ENCODE measurements at places on chromosomes 5 and 9.

- peak; percentile 47 for DNase-seq
Observed at GRCh38 chr9:137461663-137462395, 2.7 kb upstream of the NSMF start.

DNA sequence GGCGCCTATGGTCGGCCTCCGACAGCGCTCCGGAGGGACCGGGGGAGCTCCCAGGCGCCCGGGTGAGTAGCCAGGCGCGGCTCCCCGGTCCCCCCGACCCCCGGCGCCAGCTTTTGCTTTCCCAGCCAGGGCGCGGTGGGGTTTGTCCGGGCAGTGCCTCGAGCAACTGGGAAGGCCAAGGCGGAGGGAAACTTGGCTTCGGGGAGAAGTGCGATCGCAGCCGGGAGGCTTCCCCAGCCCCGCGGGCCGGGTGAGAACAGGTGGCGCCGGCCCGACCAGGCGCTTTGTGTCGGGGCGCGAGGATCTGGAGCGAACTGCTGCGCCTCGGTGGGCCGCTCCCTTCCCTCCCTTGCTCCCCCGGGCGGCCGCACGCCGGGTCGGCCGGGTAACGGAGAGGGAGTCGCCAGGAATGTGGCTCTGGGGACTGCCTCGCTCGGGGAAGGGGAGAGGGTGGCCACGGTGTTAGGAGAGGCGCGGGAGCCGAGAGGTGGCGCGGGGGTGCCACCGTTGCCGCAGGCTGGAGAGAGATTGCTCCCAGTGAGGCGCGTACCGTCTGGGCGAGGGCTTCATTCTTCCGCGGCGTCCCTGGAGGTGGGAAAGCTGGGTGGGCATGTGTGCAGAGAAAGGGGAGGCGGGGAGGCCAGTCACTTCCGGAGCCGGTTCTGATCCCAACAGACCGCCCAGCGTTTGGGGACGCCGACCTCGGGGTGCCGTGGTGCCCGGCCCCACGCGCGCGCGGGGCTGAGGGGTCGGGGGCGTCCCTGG, 561 bp downstream of the DAPK1 start:
- DNase-seq, result no peak

- DNase-seq, result no peak
Observed at GRCh38 chr5:68494771-68495170, 279.2 kb downstream of the PIK3R1 start.

GRCh38 chr9:38226491-38226951, 157.5 kb upstream of the SHB start:
- no peak for DNase-seq

DNA sequence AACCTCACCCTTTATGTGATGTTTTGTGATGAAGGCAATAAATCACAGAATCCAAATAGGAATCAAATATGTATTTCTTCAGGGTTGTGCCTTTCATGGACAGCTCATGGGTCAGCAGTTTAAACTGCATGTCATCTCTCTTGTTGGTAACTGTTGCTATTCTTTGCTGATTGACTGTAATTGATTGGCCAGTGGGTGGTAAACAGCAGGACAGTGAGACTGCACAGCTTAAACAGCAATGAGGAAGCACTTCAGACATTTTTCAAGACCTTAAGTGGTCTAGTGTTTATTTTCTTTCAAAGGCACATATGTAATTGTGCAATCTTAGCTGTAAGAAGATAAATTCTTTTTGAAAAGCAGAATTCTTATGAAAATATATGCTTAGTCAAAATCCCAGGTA, 260.5 kb downstream of the COX7C start:
- no peak for DNase-seq
